Activated T-helper 1 cell treated with anti-CD3 and anti-CD28 coated beads, Interleukin-12 subunit alpha, Interleukin-12 subunit beta, Interleukin-2, Interleukin-4 antibody, amounts not matched to agents 30 ng/mL and 10 ng/mL and 1 ng/mL, durations not matched to agents 14 hours and 24 hours and 36 hours (primary cell): ENCODE measurements at places on chromosomes 16 and 17.

DNA sequence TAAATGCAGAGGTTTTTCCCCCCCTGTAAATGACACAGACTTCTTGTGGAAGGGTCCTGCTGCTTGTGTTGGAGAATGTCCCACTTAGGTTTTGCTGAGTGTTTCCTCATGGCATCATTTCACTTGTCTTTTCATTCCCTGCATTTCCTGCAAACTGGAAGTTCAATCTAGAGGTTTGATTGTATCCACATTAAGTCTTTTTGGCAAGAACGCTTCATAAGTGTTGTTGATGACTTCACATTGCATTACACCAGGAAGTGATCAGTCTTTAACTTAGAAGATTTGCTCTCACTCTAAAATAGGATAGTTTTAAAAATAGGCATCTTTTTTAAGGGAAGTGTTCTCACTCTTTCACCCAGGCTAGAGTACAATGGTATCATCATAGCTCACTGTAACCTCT, 67.2 kb downstream of the RPTOR start:
- H3K27ac ChIP-seq: no peak overlapping the region
- H3K36me3 ChIP-seq: peaks cover 7% of the 10 kb centered on the region
- H3K4me3 ChIP-seq: no peak overlapping the region
- H3K4me1 ChIP-seq: peaks cover 58% of the 10 kb centered on the region
- no peak for DNase-seq

DNA sequence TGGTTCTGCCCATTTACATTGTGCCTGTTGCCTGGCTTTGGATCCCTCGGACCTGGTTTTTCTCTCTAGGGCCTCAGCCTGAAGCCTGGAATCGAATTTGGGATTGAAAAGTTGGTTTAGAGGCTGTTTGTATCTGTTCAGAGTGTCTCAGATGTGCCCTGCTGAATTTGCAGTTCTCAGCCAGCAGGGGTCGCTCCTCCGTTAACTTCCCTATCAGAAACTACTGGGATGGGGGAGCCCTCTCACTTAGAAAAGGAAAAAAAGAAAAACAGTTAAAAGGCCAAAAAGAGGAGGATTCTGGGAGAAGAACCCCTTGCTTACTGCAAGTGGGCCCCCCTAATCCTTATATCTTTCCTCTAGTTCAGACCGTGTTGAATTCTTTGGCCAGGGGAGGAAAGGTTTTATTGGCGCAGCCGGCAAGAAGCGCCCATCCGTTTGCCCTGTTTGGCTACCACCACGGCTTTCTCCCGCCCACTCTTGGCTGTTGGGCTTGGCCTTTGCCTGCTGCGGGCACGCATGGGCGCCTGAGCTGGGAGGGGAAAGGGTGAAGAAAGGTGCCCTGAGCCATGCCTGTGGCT, 8.7 kb downstream of the FZD2 start:
- no peaks in the 10 kb centered on the region for H3K36me3 ChIP-seq
- DNase-seq: no peak
- no peak overlapping the region for H3K27ac ChIP-seq

GRCh38 chr17:78842881-78843565, 2.4 kb upstream of the USP36 start:
- peak; percentile 44 for DNase-seq
- peaks cover 8% of the 10 kb centered on the region for H3K36me3 ChIP-seq
- H3K27ac ChIP-seq: peak overlapping the region; percentile 40
- H3K4me1 ChIP-seq: peaks cover 34% of the 10 kb centered on the region

- peak overlapping the region; percentile 51 for H3K27ac ChIP-seq
- DNase-seq: peak; percentile 78
- peak overlapping the region; percentile 61 for H3K4me3 ChIP-seq
- H3K4me1 ChIP-seq: peaks cover 21% of the 10 kb centered on the region
- H3K36me3 ChIP-seq: no peaks in the 10 kb centered on the region
These were observed 25.7 kb downstream of the MRC2 start for GRCh38 chr17:62653002-62653825.

DNA sequence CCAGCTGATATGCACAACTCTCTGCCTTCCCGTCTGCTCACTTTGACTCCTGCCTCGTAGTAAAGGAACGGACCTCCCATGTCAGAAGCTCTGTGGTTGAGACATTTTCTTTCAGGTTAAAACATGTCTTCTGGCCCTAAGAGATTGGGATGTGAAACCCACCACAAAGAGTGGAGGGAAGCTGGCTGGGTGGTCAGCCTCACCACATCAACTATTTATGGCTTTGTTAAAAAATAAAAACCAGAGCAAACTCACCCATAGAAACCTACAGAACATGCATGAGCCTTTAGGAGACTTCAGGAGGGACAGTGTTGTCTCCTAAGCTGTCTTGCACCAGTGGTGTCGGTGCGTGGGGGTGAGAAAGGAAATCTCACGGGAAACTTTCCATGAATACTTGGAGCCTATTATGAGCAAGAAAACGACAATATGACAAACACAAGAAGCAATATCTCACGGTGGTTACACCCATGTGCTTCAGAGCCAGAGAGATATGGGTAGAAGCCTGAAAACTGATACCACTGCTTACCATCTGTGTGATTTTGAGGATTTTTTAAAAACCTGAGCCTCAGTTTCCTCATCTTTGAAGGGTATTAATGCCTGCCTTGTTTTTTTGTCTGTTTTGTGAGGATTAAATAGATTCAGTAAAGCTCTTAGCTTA, 61.7 kb upstream of the XYLT1 start:
- no peak overlapping the region for H3K27ac ChIP-seq
- H3K27me3 ChIP-seq: peaks cover 5% of the 10 kb centered on the region
- no peaks in the 10 kb centered on the region for H3K36me3 ChIP-seq
- peaks cover 18% of the 10 kb centered on the region for H3K4me1 ChIP-seq
- DNase-seq: no peak
- no peak overlapping the region for H3K4me3 ChIP-seq

DNA sequence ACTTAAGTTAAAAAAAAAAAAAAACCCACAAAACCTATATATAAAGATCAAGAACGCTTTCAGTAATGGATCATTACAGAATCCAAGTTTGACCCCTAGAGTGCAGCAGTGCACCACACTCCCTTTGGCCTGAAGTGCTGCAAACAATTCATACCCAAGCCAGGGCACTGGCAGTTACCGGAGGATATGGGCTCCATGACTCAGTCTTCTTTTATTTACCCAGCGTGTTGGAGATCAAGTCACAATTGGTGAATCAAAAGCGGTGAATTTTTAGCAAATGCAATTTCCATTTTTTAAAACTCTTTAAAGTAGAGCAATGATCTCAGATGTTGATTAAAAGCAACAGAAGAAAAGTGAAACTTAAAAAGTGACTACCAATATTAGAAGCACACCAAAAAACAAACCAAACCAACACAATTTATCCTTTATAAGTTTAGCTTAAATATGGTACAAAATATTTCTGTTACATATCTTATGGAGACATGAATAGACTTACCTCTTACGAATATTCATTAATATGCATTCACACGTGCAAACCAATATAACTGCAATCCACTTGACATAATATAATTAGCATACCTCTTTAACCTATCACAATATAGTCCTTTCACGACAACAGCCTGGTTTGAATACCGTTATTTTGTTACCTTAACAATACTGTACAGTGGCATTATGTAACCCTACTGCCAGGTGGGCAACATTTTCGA, 46.3 kb downstream of the ZNF652 start:
- peaks cover 30% of the 10 kb centered on the region for H3K4me1 ChIP-seq
- H3K27ac ChIP-seq: peak overlapping the region; percentile 70
- peak overlapping the region; percentile 69 for H3K4me3 ChIP-seq
- H3K36me3 ChIP-seq: peaks cover 11% of the 10 kb centered on the region

GRCh38 chr17:4721203-4722135, 9.8 kb upstream of the MED11 start:
- peaks cover 38% of the 10 kb centered on the region for H3K36me3 ChIP-seq
- DNase-seq: no peak
- no peaks in the 10 kb centered on the region for H3K27me3 ChIP-seq
- peaks cover 43% of the 10 kb centered on the region for H3K4me1 ChIP-seq
- H3K27ac ChIP-seq: peak overlapping the region; percentile 71

DNA sequence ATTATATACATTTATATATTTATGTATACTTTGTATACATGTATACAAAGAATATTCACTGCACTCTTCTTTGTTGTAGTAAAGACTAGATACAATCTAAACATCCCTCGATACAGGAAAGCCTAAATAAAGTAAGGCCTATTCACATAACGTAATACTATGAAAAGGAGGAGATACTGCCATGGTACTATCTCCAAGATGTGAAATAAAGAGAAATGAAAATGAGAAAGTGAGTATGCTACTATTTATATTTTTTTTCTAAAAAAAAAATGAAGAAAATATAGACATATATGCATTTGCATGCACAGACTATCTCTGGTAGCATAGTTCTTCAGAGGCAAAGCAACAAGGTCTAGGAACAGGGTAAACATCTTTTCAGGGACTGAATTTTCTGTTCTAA, 19.4 kb downstream of the CFDP1 start:
- peaks cover 14% of the 10 kb centered on the region for H3K4me1 ChIP-seq
- peaks cover 16% of the 10 kb centered on the region for H3K36me3 ChIP-seq
- no peak overlapping the region for H3K27ac ChIP-seq
- no peaks in the 10 kb centered on the region for H3K27me3 ChIP-seq
- no peak for DNase-seq

GRCh38 chr16:80318107-80318506, 222.7 kb upstream of the DYNLRB2 start:
- H3K36me3 ChIP-seq: no peaks in the 10 kb centered on the region
- no peaks in the 10 kb centered on the region for H3K4me1 ChIP-seq
- no peak for DNase-seq
- no peak overlapping the region for H3K4me3 ChIP-seq
- H3K27me3 ChIP-seq: peaks cover 11% of the 10 kb centered on the region

DNA sequence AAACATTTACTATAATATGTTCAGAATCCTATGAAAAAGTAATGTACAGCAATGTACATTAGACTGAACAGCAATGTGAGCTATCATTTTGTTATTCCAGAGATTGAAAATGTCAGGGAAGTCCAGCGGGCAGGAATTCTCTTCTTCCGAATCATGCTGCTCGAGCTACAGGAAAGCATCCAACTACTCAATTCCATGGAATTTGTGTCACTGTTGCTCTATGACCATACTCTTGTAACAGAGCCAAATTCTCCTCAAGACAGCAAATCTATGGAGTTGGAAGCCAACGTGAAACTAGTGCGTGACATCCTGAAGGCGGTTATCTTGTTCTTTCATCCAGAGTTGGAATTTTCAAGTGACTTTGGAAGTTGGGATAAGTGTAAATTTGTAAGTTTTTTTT, 24.8 kb upstream of the NSRP1 start:
- no peaks in the 10 kb centered on the region for H3K36me3 ChIP-seq
- no peak overlapping the region for H3K27ac ChIP-seq
- no peak for DNase-seq
- H3K27me3 ChIP-seq: peaks cover 38% of the 10 kb centered on the region

GRCh38 chr16:67025210-67025550, 3.8 kb upstream of the CBFB start:
- H3K36me3 ChIP-seq: peaks cover 5% of the 10 kb centered on the region
- peak overlapping the region; percentile 31 for H3K27ac ChIP-seq
- H3K27me3 ChIP-seq: peaks cover 2% of the 10 kb centered on the region
- H3K4me3 ChIP-seq: no peak overlapping the region
- H3K4me1 ChIP-seq: peaks cover 40% of the 10 kb centered on the region
